ENCODE measurements at places on chromosomes 6 and 20.

- DNase-seq = no peak
Observed at GRCh38 chr20:25065625-25066338, 7.8 kb upstream of the ACSS1 start.

DNA sequence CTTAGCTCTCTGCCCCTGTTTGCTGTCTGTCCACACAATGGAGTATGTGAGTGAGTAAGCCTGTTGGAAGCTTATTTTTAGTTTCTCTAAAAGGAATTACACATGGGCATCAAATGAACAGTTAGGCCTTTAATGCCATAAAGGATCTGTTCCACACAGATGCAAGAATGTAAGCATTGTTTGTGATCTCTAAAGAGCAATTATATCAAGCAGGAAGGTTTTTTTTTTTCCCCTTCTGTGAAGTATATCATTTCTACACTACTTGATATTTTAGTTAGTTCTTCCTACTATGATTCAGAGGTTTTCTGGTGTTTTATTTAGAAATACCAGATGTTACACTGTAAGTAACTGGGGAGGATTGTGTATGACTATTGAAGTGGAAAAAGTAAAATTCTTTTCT is 627.5 kb downstream of the COL12A1 start:
- DNase-seq = peak; percentile 77

GRCh38 chr20:48648482-48649051 is 179.2 kb downstream of the PREX1 start:
- no peak for DNase-seq

DNA sequence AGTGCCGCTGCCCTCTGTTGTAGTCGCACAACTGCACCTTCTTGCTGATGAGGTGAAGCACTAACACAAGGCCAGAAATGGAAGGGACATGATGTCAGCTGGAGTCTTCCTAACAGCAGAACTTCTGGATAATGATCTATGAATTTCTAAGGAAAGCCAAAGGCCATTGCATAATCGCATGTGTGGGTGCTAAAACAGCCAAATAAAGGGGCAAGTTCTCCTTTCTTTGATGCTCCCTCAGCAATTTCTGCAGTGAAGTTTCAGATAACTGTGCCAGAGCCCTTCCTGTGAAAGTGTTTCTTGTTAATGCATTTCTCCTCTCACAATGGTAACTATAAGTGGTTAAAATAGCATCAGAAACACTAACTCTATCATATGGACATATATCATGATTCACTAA is 8.0 kb upstream of the F13A1 start:
- no peak for DNase-seq

DNA sequence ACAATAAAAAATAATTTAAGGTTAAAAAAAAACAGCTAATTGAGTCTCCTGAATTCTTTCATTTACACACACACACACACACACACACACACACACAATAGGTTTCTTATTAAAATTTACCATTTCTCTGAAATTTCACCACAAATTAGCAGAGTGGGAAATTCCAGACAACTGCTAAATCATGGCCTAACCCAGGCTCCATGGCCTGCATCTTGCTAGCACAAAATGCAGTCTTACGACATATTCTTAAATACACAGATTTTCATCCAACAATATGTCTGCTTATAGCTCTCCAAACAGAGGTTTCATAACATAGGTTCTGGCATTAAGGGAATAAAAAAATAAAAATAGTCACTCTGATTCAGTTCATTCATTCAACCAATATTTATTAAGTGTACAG is 46.9 kb downstream of the SOD2 start:
- DNase-seq = no peak

DNA sequence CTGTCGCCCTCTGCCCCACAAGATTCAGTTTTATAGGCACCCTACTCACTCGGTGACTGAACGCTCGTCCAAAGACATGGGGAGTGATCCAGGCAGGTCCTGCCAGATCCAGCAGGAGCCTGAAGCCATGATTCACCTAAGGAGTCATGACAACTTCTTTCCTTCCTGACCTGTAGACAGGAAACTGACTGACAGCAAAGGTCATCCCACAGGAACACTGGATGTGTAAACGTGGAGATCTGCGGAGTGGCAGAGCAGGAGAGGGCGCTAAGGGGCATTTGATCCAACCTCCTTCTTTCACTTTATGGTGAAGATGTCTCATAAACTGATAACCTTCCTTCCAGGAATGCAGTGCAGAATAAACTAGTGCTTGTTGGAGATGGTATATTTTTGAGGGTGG is 192.2 kb downstream of the GJA10 start:
- no peak for DNase-seq

DNA sequence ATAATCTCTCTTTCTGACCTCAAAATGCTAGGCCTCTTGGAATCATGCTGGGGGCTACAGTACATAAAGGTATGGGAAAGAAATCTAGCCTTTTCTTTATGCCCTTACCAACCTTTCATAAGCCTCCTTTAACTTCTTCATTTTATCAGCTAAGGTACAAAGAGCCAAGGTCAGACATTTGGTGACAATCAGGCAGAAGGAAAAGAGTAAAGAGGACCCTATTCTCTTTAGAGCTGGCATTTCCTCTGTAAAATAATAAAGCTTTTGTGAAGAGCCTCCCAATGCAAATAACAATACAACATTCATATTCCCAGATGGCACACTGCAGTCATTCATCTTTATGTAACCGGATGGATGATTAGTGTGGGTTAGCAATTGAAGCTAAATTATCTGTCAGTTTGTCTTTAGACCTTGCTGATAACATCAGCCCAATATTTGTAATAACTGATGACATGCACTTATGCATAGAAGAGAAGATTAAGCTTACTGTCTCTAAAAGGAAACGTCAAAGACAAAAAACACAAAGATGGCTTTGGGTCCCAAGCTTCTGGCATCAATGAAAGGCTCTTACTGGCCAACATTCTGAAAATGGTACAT is 163.1 kb downstream of the IBTK start:
- no peak for DNase-seq

DNA sequence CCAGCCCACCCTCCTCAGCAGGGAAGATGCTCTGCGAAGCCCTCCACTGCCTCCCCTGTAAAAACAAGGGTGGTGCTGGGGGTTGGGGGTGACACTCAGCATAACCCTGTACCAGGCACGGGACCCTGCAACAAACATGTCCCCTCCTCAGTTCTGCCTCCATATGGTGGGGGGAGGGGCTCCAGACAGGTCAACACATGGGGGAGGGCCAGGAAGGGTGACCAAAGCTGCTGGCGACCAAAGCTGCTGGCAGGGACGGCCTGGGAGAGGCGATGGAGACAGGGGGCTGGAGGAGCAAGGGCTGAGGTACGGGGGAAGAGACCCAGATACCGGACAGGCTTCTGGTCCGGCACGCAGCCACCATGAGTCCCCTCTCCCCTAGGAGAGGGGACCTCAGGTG is 123.2 kb downstream of the TAF4 start:
- no peak for DNase-seq

DNA sequence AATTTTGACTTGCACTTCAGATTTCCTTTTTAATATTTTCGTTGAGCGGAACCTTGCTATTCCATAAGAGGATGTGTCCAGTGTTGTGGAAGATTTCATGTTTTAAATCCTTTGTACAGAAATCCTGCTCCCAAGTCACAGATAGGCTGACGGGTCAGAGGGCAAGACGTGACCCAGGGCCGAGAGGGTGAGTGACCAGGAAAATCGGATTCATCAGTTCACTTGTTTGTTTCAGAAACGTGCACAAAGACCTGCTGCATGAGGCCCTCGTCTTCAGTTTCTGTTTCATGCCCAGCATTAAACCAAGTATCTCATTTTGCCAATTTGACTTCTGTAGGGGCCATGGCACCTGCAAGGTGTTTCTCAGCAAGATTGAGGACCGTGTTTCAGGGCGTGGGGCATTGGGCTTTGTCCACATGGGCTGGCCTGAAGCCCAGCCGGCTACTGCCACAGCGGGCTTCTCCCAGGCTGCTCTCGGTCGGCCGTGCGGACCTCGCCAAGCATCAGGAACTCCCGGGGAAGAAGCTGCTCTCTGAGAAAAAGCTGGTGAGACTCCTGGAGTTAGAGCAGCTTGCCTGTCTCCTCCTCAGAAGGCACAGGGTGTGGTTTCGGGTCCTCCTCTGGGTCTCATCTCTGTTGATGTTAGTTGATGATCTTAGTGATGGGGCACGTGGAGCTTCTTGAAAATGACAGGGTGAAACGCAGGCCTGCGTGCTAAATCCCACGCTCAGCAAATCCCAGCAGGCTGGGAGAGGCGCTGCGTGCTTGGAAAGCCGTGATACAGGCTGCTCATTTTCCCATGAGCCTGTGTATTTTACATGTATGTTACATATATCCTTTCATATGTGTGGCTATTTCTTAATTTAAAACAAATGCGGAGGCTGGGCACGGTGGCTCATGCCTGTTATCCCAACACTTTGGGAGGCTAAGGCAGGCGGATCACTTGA is 10.5 kb downstream of the MTG2 start:
- no peak for DNase-seq

DNA sequence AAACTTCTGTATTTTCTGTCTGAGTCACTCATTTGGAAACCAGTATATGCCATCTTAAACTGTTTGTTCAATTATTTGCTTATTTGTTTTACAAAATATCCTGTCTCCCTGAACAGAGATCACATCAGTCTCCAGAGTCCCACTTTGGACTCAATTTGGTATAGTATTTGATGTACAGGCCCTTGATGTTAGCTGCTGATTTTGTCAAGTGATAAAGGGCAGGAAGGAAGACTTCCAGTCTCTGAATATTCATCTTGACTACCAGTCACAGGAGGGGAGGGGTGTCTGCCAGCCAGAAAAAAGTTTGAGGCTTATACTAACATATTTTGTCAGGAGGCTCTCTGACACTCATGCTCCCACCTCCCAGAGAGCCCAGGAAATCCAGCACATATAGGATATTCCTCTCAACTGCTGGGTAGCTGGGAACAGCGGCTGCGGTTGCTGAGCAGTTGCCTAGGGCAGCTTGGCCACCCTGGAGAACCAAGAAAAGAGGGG is 376.8 kb upstream of the RUNX2 start:
- DNase-seq = no peak

DNA sequence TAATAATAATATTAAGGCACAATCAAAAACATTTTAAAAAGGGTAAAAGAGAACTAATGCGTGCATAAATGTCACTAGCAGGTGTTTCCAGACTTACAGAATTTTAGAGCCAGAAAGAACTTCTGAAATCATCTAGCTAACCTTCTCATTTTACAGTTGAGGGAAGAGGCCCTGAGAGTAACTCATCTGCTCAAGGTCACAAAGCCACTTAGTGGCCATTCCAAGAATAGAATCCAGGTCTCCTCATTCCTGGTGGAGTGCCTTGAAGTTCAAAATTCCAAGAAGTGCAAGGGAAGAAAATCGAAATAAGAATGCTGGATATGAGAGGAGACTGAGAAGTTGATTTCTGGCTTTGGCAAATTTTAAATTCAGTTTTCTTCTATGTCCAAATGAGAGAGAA is 3.2 kb upstream of the KIAA0408 start:
- no peak for DNase-seq

DNA sequence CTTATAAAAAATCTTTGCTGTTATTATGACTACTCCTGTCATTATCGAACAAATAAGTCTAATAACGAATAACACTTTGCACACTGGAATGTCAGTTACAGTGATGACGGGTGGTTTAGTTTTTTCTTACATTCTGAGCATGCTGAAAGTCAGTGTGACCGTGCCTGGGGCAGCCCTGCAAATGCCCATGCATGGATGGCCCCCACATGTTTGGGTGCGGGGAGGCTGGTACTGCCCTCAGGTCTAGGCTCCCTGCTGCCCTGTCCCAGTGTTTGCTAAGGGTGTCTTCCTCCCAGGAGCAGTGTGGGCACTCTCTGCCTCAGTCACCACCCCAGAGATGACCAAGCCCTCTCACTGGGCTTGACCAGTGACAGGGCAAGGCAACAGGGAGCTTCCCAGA is 3.0 kb downstream of the CSTL1 start:
- DNase-seq = no peak

GRCh38 chr6:106685833-106686232 is 56.5 kb downstream of the QRSL1 start:
- DNase-seq = no peak

DNA sequence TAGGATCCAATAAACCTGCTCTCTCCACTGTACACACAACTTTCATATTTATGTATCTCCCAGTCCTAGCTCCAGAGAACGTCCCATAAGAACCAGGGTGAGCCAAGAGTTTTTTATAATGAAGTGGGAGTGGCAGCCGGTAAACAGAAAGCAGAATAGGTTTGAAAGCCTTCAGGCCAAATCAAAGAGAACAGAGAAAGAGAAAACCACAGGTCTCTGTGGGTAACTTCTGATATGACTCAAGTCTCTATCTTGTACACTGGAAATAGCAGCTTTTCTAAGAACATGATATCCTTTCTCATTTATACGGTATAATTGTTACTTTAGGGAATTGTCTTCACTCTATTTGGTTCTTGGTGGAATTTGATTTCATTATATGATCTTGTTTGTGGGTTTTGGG is 273.6 kb downstream of the PACRG start:
- DNase-seq = no peak

DNA sequence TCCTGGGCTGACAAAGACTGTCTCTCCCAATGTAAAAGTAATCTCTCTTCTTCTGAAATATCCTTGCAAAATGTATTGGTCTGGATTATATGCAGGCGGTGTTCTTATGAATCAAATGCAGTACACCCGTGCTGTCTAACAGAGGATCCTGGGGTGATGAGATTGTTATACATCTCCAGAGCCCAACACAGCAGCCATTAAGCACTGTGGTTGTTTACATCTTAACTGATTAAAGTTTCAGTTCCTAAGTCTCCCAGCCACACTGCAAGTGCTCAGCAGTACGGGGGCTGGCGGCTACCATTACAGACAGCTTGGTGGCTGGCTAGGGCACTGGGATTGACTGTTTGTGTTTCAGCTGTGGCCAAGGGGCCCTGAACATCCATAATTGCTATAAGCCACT is 7.0 kb downstream of the UNC93A start:
- no peak for DNase-seq

DNA sequence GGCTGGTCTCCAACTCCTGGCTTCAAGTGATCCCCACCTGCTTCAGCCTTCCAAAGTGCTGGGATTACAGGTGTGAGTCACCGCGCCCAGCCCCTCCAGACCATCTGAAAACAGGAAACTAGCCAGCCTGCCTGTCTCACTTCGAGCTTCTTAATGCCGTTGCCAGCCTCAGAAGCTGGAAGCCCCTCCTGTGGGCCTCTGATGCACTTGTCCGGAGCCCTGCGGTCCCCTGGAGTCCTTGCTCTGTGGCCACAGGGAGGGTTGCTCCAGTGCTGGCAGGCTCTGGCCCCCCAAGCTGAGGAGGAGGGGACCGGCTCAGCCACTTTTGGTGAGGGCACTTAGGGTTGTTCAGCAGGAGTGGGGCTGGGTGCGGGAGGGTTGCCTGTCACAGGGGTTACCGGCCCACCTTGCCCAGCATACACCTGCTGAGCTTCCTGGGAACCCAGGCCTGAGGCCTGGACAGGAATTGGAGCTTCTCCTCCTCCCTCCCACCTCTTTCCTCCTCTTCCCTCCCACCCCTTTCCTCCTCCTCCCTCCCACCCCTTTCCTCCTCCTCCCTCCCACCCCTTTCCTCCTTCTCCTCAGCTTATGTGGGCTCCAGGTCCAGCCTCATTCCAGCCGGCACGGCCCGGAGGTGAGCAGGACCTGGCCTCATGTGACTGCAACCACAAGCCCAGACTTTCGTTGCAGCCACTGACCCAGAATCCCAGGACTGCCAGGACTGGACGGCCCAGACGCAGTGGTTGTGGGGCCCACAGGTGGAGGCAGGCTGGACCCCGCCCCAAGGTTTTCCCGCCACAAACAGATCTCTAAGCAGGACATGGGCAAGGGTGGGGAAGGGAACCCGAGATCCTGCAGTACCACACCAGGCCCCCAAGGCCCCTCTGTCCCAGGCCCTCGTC is 9.4 kb upstream of the BIRC7 start:
- no peak for DNase-seq
